ENCODE measurements at places on chromosomes 11 and 22. TPM values are rescaled to one million over a fixed set of nuclear protein-coding genes. Genes with fewer than 3 reads are reported as not detected.

BRSK2 gene
- 0.18 TPM for polyA plus RNA-seq

SPDYC gene
- polyA plus RNA-seq: not detected

CDC42EP2 gene
- not detected for polyA plus RNA-seq

EFEMP2 gene
- polyA plus RNA-seq: 0.40 TPM

CCDC34 gene
- polyA plus RNA-seq: 2.1 TPM

BMAL1 gene
- 18.8 TPM for polyA plus RNA-seq

PDE3B gene
- polyA plus RNA-seq: 43.8 TPM

CWF19L2 gene
- 10.4 TPM for polyA plus RNA-seq

TEX54 gene
- 1.3 TPM for polyA plus RNA-seq

- no peak for DNase-seq
These were observed 4.5 kb upstream of the TMA7B start for GRCh38 chr22:39955675-39956074.

- no peak for DNase-seq
These were observed 1.9 kb downstream of the ZFTA start for GRCh38 chr11:63766531-63767235.

DNA sequence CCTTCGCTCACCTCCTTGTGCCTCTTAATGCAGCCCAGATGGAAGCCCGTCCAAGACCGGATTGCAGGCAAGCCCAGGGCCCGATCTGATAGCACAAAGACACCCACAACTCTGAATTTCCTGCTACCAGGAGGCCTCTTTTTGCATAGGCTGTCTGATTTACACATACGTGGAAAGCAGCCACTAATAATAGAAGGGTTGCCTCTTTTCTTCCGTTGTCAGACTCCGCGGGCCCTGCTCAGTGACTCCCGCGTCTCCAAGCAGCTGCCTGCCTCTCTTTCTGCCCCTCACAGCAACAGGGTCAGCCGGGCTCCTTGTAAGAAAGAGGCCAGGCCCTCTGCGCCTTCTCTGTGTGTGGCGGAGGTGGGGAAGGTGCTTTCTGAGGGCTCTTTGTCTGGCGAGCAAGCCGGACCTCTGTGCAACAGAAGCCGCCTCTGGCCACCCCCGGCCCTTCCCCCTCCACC is 26.7 kb downstream of the FLI1 start:
- DNase-seq: peak; percentile 49

- DNase-seq: no peak
These were observed 15.0 kb downstream of the ATG16L2 start for GRCh38 chr11:72829178-72829577.

DNA sequence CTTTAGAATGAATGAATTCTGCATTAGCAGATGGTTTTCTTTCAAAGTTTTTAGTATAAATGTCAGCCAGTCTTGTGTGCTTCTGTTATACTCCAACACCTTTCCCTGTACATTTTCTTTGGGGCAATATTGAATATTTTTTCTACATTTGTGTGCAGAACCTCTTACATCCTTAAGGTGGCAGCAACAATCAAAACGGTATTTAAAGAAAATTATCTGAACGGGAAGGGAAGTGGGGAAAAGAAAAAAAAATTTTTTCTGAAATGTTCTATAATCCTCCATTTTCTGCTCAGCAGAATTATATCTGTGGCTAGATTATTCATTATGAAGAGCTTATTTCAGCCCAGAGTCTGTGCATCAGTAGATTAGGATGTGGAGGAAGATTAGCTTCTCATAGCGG is 347.3 kb upstream of the RAG2 start:
- DNase-seq: no peak

DNA sequence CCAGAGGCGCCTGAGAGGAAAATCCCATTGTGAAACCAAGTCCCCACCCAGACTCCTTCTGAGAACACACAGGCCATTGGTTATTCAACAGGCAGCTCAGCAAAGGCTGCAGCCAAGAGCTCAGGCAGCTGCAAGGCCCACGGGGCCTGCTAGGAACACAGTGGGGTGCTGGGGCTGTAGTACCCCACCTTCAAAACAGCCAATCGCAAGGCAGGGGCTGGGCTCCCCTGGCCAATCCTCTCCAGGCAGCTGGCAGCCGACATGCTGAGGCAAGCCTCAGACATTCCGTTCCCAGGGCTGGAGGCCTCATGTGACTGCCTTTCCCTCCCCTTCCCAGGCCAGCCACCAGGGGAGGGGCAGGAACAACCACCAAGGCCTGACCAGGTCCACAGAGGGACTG is 6.6 kb downstream of the PRODH start:
- no peak for DNase-seq

DNA sequence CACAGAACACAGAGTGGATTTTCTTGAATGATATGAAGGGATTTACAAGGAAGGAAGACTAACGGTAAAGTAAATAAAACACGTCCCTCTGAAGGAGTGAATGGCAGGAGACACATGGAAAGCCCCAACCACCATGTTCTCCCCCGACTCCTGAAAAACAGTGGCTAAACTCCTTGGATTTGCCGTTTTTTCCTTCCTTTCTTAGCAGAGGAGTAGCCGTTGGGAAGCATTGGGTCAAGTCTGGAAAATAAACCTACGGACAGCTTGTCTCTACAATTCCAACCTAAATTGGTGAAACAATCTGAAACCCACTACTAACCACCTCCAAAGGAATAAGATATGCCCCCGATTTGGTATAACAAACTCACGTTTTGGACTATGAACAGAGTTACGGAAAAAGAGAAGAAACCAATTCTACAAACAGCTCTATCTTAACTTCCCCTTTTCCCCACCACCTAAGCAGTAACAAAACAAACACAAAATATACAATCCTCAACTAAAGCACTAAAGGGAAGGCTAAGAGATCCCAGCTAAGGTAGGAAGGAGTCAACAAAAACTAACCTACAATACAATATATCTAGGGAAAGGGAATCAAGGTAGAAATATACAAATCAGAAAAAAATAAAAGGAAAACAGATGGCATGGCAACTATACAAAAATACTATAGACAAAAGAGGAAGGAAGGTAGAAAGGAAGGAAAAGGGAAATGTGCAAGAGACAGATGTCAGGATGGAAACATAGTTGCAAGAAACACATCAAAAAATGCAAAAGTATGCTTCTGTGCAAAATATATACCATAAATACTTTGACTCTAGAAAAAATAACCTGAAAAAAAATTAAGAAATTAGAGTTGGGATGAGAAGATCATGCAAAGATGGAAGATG is 43.8 kb upstream of the LYVE1 start:
- no peak for DNase-seq

DNA sequence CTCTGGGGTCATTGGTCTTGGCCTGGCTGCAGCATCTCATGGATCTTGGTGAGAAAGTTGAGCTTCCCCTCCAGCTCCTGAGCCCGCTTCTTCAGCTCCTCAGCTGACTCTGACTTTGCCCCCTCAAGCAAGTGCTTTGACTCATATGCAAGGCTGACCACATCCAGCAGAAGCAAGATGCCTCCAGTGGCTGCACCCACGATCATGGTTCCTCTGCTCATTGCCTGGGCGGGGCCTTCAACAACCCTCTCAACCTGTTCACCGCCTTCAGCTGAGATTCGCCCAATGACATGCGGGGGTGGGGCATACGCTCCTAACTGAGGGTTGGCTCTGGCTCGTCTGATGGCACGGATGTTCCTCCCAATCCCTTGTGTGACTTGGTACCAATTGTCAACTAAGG is 11.9 kb downstream of the APOL2 start:
- no peak for DNase-seq

DNA sequence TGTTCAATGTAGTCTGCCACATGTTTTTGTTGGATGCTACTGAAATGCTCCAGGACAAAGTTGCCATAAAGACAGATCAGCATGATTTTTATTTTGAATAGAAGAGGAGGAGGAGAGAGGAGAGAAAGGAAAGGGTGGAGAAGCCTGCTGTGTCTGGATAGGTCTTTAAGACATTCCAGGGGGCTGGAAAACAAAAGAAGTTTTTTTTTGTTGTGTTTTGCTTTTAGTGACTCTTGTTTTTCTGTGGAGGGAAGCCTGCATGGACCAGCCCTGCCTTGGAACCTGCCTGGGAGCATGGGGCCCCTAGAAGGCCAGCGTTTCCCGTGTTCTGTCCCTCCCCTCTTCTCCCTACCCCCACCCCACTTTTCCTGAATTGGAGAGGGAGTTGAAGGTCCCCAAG is 2.3 kb downstream of the TSPAN18 start:
- DNase-seq: no peak

GRCh38 chr11:5449432-5449831 is 309 bp downstream of the OR51I2 start:
- no peak for DNase-seq

DNA sequence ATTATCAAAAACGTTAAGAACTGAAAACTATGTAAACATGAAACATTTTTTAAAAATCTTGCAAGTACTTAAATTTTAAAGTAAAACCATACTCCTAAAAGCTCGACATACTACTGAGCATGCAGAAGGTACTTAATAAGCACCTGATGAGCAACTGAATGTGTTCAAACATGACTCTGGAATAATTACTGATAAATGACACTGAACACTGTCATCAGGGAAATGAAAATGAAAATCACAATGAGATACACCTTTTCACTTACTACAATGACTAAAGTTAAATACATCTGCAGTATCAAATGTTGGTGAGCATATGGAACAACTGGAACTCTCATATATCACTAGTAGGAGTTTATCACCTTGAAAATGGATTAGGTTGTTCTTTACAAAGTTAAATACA is 65.2 kb downstream of the PICALM start:
- no peak for DNase-seq

DNA sequence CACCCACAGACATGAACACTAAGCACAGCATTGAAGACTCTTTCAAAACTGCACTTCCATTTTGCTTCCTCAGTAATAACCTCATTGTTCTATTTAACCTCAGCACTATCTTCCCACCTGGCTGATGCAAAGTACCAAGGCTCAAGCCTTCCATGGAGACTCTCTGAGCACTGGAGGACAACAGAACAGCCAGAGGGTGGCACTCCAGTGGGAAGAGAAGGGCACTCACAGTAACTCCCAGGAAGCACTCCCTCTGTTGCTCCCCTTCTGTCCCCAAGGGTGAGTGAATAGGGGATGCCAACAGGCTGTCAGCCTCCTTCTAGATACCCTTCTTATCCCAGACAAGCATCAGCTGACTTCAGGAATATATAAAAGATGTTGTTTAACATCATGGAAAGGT is 3.5 kb downstream of the ME3 start:
- DNase-seq: no peak

DNA sequence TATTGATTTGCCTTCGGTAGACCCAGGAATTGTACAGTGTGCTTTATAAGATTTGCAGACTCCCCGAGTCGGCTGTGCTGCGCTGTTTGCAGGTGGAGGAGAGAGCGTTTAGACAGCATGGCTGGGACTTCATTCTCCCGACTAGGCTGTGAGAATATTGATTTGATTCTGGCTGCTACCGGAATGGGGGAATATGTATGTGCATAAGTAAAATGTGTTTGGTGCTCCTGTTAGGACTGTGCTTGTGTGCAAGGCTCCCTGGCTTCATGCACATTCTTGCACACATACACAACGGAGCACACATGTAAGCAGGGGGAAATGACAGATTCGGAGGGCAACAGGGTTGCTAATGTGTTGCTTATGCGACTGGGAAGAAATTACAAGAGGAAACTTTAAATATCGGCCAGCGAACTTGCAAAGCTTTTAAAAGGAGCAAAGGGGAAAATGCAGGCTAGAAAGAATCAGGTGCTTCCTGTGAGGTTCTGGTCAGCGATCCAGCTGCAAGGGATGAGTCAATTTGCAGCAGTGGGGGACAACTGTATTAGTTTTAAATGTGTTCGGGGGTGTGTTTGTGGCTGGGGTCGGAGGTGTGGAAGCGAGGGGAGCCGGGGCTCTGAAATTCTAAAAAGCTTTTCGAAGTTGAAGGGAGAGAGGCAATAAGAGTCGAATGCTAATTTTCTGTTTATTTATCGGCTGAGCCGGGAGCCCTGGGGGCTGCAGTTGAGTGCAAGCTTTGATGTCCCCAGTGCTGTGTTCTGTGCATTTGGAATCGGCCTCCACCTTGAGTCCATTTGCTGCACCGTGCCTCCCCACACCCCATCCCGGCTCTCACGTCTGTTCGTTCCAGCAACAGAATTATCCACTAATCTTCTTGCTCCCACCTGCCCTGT is 731 bp downstream of the NTM start:
- no peak for DNase-seq

DNA sequence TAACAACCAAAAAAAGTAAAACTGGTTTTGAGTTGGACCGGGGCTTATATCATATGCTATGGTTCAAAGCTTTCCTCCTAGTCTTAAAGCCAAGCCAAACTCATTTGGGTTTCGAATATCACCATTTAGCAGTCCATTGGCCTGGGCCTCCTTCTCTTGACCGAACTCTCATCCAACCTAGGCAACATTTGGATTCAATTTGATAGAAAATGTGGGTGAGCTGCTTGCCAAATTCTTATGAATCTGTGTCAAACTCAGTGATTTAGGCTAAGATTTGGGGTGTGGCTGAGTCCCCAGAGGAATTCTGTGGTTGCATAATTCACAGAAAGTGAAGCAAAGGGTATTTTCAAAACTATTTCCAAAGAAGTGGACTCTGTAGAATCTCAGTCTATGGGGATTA is 83.7 kb downstream of the BLID start:
- DNase-seq: no peak

DNA sequence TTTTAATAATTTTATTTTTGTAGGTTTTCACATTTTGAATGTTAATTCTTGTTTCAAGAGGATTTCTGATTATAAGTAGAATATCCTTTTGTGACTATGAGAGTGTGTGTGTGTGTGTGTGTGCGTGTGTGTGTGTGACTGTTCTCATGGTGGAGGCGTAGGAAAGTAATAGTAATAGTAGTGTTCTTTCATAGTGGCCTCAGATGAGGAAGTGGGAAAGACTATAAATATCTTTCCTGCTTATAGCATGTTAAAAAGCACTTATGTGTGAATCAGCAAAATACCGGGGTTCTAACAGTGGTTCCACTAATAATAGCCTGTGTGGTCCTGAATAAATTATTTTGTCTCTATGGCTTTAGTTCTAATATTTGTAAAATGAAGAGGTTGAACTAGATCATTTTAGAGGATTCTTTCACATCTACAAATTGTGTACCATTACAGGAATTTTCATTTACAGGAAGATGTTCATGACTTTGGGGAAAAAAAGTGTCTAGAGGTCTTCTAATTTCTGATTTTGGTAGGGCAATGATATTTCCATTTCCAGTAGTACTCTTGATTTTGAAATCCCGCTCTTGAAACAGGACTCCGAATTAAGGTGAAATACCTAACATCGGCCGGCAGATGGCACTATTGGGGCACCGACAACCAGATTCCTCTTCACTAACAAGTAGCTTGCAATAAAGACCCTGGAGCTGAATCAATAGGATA is 29.9 kb upstream of the OR10G7 start:
- DNase-seq: peak; percentile 60

DNA sequence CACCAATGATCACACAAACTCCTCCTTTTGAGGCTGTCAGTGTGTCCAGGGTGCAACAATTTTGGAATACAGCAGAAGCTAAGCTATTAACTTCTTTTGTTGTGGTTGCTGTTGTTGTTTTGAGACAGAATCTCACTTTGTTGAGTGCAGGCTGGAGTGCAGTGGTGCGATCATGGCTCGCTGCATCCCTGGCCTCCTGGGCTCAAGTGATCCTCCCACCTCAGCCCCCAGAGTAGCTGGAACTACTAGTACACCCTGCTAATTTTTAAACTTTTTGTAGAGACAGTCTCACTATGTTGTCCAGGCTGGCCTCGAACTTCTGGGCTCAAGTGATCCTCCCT is 22.0 kb downstream of the GSTT2B start:
- DNase-seq: no peak
